ENCODE measurements at places on chromosomes 16 and 17. TPM values are rescaled to one million over a fixed set of nuclear protein-coding genes. Genes with fewer than 3 reads are reported as not detected.

DNA sequence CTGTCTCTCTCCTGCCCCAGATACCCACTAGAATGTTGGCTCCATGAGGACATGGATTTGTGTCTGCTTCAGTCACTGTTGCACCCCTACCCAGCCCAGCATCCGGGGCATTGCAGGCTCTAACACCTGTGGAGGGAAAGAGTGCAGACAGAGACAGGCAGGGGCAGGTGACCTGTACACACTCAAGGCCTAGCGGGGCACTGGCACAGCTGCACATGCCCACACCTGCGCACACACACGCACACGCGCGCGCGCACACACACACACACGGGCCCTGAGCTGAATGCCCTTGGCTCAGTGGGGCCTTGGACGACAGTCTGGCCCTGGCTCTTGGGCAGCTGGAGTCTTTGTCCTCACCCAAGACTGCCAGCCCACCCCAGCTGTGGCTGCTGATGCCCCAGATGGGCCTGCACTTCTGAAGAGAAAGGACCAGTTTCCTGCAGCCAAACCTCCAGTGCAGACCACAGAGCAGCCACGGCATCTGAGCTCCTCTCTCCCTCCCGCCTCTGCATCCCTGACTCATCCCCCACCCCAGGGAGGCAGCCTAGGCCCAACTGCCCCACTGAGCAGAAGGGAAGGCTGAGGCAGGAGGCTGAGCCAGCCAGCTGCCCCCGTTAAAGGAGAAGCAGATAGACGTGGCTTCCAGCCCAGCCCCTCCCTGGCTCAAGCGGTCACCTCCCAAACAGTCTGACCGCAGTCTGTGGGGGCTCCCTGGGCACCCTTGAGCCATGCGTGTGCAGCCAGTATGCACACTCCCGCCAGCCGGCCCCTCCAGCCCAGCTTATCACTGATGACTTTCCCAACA lies 12.3 kb upstream of the RAI1 start:
- ATAC-seq = no peak

Gene ESRP2
- 0.43 TPM for total RNA-seq

Gene PRRT2
- 30.1 TPM for total RNA-seq

- ATAC-seq = no peak
Observed at GRCh38 chr17:76076765-76077583, 2.0 kb upstream of the ZACN start.

Gene LRRC37A
- total RNA-seq = 7.9 TPM

GRCh38 chr17:65529040-65529633 lies 32.3 kb downstream of the AXIN2 start:
- ATAC-seq = no peak

DNA sequence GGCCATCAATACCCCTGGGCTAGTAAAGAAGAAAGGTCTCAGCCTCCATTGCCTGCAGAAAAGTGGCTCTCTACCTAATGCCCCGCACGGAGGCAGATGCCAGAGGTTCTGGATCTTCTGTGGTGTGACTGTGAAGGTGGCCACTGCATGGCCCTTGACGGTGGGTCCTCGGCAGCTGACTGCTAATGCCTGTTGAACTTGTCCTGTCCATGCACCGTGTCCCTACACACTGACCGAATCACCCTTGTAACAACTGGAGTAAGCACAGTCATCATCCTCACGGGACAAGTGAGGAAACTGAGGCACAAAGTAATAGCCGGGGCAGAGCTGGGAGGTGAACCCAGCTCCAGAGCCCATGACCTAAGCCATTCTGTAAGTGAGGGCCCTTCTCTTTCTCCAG lies 48.8 kb downstream of the MYH11 start:
- ATAC-seq = no peak

All from motor neuron (in vitro differentiated cells).